Left renal pelvis (tissue), 4 donors: ENCODE measurements at places on chromosomes 12 and 14. TPM values are rescaled to one million over a fixed set of nuclear protein-coding genes. Genes with fewer than 3 reads are reported as not detected.

DNA sequence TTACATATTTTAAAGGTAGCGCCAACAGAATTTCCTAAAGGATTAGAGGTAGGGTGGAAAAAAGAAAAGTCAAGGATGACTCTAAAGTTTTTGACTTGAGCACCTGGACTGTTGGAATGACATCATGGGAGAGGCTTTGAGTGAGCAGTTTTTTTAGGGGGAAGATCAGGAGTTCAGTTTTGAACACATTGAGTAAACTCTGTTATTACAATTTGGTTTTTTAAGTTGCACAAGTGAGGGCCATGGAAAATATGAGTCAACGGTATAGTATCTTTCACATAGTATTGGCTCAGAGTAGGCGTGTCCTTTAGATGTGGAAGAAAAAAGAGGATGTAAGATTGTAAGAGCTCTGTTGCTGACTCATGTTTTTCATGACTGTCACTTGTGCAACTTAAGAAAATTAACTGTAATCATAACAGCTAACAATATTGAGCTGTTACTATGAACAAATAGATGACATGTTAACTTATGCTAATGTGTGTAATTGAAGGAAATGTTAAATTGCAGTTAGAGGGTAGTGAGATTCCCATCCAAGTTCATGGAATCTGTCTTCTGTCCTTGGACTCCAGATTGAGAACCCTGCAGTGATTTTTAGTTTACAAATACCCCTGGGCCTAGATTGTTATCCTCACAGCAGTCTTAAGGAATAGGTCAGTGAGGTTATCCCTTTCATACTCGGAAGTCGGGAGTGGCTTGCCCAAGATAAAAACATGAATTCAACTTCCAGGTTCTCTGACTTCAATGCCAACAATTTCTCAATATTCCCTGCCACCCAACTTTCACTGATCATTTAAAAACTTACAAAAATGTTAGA lies 48.2 kb upstream of the ATP2B1 start:
- no peak for DNase-seq

Gene RNASE7
- polyA plus RNA-seq = 0.54 TPM

Gene PNN
- 222 TPM for polyA plus RNA-seq

GRCh38 chr12:65821336-65821735 lies 2.9 kb upstream of the HMGA2 start:
- DNase-seq = no peak

- DNase-seq = no peak
Observed at GRCh38 chr14:95345032-95345431, 25.3 kb upstream of the CLMN start.

- no peak for DNase-seq
Observed at GRCh38 chr14:99229654-99230207, 42.3 kb downstream of the BCL11B start.

Gene COX8C
- polyA plus RNA-seq = not detected

DNA sequence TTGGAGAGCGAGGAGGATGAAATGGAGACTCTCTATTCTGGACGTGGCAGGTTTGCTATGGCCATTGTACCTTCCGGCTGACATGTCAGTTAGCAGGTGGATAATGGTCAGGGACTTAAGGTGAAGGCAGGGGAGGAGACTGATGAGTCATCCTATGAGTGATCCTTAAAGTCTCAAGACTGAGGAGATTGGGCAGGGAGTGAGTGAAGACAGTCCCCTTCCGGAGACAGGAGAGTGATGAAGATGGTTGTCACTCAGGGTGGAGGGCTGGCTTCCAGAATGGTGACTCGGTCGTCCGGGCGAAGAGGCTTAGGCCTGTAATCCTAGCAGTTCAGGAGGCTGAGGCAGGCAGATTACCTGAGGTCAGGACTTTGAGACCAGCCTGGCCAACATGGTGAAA lies 49.8 kb upstream of the CCDC63 start:
- no peak for DNase-seq

Gene KRT78
- polyA plus RNA-seq = not detected

Gene GALNT6
- polyA plus RNA-seq = 5.1 TPM

GRCh38 chr14:53741479-53742232 lies 215.0 kb downstream of the BMP4 start:
- no peak for DNase-seq

Gene CEP83
- 27.4 TPM for polyA plus RNA-seq

DNA sequence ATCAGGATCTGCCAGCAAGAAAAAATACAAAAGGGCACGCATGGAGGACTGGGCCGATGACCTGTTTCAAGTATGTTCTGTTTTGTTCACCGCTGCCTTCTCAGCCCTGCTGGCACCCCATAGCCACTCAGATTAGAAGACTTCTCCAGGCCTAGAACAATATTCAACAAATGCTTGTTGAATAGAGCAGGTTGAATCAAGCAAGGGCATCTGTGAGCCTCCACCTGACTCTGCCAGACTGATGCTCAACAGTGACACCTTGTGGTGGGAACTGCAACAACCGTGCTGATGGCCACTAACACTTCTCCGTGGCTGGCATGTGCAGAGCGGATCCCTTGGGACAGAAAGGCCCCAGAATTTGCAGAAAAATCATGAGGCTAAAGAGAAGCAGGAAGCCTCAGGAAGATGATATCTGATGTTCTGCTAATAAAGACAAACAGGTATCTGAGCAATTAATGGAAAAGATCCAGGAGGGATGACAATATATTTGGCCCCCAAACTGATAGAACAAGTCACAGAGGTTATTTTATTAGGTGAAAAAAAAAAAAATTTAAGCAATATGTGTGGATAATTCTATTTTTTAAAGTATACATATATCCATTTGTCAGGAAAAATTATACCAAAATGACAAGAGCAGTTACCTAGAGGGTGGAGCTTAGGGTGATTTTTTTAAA lies 114.3 kb downstream of the KSR2 start:
- no peak for DNase-seq

DNA sequence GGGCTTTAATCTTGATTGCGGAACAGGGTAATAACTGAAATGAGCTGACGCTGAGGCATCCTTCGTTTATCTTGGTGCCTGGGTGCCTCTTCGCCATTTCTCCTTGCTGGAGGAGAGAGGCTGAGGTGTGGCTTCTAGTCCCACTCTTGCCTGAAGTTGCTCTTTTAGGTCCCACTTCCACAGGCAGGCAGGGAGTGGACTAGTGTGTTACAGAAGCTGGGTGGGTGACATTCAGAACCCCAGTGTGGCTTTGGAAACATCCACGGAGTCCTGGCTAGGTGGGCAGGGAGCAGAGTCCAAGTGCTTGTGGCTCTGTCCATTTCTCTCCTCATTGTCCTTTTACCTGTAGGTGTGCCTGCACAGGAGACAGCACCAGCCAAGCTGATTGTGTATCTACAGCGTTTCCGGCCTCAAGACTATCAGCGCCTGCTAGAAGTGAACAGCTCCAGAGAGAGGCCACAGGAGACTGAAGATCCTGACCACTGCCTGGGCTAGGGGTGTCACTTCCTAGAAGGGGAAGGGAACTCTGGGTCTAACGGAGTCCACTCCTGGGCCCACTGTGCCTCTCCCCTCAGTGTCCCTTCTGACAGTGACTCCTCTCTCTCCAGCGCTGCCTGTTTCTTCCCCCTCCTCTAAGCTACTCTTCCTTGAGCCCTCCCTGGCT lies 2.4 kb downstream of the THTPA start:
- no peak for DNase-seq
